ENCODE measurements at places on chromosomes 4 and X. TPM values are rescaled to one million over a fixed set of nuclear protein-coding genes. Genes with fewer than 3 reads are reported as not detected.

MBTPS2 gene
- total RNA-seq = 13.2 TPM

BGN gene
- 72.3 TPM for total RNA-seq

CPZ gene
- total RNA-seq = 55.9 TPM

PITX2 gene
- total RNA-seq = not detected

ARL9 gene
- total RNA-seq = 0.47 TPM

DCAF4L1 gene
- 0.11 TPM for total RNA-seq

ASB12 gene
- total RNA-seq = 1.0 TPM

SCML2 gene
- total RNA-seq = 5.7 TPM

SULT1B1 gene
- total RNA-seq = 6.4 TPM

GRCh38 chr4:48986654-48987164 is 634 bp downstream of the CWH43 start:
- DNase-seq = no peak

DNA sequence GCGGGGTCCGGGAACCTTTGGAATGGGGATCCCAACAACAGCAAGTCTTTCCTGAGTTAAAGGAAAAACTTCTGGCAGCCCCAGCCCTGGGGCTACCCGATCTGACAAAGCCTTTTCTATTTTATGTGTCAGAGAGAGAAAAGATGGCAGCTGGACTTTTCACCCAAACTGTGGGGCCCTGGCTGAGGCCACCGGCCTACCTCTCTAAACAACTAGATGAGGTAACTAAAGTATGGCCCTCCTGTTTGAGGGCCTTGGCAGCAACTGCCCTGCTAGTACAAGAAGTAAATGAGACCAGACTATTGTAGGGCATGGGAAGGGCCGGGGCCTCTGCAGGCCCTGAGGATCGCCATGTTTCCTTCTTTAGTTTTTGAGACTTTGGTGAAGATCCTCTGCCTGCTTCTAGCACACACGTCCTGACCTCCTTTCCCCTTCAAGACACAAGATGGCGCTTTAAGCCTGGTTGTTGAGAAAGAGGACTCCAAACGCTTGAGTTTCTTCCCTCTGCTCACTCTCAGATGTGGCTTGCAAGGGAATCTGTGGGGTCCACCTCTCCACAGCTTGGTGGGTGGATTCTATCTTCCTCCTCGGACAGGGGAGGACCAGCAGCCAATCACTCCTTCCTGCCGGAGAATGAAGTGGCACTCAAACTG is 18.5 kb upstream of the DRD5 start:
- DNase-seq = peak; percentile 49

GRCh38 chr4:94177822-94178221 is 29.8 kb upstream of the SMARCAD1 start:
- no peak for DNase-seq

GRCh38 chr4:67721770-67722597 is 21.0 kb upstream of the UBA6 start:
- no peak for DNase-seq

DNA sequence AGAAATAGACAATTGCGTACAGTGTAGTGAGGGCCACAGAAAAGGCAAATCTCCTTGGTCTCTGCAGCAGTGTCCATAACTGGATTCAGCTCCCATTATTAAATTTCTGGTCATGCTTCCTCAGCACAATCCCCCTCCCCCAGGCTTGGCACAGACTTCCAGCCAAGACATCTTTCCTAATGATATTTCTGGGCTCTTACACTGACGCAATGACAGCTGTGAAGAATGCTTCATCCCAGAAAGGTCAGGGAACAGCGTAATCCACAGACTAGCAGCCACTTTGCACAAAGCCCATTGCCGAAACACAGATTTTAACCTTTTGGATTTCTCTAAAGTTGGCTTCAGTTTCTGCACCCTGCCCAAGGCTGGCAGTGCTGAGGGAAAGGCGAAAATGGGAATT is 597.6 kb upstream of the CPEB2 start:
- no peak for DNase-seq

- DNase-seq = no peak
Measured at GRCh38 chr4:102196221-102196620, 149.1 kb downstream of the SLC39A8 start.

DNA sequence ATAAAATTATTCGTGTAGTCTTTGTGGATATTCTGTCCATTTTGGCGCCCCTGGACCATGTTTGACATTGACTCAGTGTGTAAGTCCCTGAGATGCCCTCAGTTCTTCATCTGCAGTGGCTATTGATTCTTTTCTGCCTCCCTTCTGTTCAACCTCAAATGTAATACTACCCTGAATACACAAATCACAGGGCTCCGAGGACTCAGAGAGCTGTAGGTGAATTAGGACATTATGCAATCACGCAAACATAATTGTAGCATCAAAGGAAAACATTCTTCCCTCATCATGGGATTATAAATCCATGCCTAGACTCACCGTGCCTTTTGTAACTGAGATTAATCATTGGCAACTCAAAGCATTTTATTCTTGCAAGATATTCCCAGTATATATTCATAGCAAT is 161.4 kb upstream of the PACRGL start:
- no peak for DNase-seq

GRCh38 chrX:154539077-154539476 is 7.6 kb downstream of the G6PD start:
- no peak for DNase-seq

GRCh38 chrX:15310117-15310516 is 5.3 kb downstream of the ASB11 start:
- DNase-seq = no peak

DNA sequence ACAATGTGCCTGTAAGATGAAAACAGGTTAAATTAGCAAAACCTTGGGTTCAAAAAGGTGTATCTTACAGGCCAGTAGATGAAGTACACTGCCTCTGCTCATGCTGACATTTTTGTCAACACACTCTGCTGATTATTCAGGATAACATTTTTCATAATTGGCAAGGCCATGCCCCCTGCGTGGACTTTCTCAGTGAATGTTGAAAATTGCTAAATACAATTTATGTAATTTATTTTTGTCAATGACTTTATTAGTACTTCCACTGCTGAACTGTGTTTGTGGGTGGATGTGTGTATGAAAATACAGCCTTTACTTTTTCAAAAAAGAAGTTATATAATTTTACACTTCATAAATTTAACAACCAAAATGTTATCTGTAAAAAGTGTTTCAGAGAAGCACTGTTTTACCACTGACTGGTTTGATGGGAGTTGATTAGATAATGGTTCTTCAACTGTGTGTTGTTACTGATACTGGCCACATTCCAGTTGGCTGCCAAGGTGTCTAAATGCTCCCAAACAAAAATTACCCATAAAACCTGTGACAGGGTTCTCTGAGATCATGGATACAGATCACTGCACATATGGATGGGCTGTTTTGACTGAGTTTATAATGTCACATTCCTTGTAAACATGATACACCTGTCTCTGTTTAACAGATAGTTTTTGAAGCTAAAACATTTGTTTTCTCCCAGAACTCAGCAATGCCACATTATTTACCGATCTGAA is 151.9 kb upstream of the SLC7A11 start:
- no peak for DNase-seq

DNA sequence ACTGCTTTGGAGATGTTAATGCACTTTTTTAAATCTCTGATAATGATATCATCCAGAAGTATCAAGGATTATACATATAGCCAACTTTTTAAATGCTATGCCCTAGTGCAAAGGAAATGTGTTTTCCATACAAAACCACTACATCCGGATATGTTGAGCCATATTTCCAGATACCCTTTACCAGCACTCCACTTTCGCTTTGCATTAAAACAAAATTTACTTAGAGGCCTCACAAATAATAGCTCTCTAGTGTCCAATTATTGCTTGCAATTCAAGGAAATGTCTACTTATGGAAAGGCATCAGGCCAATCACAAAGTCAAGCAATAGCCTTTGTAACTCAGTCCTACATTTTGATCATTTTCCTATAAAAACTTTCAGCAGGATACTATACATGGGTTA is 1072.8 kb upstream of the INTU start:
- no peak for DNase-seq

DNA sequence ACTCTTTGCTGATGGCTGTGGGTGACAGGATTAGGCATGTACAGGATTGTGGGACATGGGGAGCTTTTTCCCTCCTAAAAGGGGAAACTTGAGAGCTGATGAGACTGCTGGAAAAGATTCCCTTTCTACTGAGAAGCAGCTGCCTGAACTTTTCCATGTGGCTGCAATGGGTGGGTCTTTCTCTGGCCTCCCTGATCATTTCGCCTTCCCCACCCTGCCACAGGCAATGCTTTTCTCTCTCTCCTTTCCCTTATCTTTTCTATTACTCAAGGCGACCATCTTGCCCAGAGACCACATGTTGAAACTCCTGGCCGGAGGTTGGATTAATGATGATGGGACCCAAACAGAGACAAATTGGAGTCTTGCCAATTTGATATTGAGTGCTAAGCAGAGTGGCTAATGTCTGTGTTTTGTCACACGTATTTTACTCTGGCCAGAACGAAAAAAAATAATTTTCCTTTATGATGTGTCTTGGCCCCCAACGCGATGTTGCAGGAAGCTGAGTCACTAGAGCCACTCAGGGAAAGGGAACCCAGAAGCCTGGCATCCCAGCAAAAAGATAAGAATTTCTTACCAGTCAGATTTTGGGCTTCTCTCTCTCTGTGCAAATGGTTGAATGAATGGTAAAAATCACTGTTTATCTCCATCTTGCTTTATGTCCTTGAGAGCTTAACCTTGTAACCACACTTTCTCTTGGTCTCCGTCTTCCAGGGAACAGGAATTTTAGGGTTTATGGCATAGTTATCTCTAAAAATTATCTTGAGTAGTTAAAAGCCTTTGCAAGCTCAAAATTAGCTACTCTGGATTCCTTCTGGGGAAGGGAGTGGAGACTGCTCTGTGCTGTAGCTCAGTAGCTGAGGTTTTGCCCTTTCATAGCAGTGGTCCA is 19.4 kb upstream of the ATP8A1 start:
- DNase-seq = no peak

DNA sequence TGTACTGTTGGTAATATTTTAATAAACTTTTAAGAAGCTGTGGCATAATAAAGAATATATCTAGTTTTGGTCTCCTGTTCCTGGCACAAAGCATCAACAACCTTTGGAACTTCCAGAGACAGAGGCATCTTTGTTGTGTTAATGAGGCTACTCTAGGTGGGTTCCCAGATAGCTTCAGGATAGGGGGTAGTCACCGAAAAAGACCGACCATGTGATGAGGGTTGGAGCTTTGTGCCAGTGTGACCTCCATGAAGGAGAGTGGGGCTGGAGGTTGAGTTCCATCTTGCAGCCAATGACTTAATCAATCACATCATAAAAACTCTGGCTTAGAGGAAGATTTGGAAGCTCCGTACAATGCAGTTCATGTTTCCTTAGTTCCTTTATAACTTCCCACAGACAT is 9.9 kb downstream of the PPAT start:
- no peak for DNase-seq

DNA sequence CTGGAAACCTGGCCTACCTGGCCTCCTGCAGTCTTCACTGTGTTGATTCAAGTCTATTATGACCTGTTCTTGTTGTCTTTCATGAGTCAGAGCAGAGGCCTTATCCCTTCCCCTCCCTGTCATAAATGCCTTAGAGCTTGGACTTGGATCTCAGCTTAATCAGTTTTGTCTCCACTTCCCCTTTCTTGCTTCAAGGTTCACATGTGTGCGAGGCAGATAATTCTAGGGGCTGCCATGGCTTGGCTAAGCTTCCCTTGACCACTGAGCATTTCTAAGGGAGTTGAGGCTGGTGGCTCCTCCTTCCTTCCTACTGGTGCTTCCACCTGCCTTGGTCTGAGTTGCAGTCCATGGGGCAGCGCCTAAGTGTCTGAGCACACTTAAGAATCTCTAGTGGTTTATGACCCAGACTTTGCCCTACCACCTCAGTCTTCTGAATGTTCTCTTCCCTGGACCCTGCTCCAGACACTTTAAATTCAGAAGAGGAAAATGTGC is 1.7 kb upstream of the HEPH start:
- DNase-seq = no peak

DNA sequence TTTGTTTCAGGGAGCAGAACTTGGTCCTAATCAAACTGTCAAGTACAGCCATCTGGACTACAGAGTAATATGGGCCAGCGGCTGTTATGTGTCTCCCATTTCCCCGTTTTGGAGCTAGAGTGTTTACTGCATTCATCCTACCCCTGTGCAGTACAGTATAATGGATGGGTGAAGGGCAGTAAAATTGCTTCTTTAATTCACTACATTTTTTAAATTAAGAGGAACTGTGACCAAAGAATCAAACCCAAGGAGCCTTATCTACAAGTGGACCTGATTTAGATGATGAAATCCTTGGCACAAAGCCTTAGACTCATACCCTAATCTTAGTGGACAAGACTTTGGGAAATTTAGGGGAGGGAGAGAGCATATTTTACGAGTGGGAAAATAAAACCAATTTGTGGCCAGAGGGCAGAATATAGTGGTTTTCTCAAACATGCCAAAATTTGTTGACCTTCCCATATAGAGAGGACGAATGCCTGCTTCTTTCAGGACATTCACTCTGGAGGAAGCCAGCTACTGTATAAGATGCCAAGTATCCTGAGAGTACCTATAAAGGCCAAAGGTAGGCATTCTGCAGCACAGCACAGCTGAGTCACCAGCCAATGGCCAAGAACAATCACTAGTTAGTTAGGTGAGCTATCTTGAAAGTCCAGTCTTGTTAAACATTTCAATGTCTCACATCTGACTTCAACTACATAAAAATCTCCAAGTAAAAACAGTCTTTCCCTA is 253.8 kb upstream of the KCNIP4 start:
- DNase-seq = no peak

GRCh38 chrX:154800478-154801210 is 4.6 kb downstream of the MPP1 start:
- DNase-seq = no peak

- no peak for DNase-seq
Measured at GRCh38 chrX:95427389-95427788, 1257.3 kb upstream of the DIAPH2 start.

DNA sequence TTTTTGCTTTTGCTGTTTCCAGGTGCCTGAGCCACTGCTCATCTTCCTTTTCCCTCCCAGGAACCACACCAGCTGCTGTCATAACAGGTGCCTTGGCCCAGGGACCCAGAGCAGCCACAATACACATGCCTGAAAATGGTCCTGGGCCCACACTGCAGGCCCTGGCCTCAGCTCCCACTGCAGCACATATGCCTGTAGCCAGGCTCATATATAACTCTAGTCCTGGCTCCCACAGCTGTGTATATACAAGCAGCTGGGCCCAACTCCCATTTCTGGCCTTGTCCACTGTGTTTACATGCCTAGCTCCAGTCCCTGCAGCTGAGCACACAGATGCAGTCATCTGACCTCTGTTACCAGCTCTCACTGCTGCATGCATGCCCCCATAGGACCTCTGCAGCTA is 930.5 kb downstream of the ADGRL3 start:
- DNase-seq = no peak

All from ovary (tissue), 10 donors.